ENCODE measurements at places on chromosomes 1 and 21.

- DNase-seq: no peak
Measured at GRCh38 chr1:207283421-207283820, 38.1 kb upstream of the CD55 start.

GRCh38 chr1:87950369-87950768 lies 621.7 kb downstream of the LMO4 start:
- DNase-seq: no peak

DNA sequence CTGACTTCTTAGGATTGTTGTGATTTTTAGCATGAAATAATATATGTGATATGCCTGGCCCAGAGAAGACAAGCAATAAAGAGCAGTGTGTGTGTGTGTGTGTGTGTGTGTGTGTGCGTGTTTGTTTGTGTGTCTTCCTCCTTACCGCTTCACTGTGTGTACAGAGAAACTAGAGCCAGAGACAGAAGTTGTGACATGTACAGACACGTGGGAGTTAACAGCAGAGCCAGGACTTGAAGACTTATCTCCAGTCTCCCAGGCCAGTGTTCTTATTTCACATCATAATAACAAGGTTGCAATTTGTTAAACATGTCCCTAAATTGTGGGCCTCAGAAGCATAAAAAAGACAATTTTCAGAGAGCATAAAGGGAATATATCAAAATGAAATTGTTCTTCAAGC lies 192.0 kb upstream of the JUN start:
- DNase-seq: no peak

DNA sequence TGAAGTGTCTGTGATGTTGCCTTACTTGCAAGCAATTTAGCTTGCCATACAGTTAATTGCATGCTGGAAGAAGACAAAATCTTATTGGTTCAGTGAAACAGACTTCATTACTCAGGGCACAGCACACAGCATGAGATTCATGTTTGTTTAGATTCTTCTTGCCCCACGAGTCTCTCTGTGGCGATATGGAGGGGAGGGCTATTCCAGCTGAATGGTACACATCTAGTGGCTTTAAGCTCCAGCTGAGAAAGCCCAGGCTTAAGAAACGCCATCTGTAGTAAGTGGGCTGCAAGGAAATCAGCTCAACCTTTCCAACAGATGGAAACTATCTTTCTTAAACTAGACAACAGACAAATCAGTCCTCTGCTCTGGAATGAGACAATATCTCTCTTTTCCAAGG lies 1022.0 kb downstream of the NCAM2 start:
- DNase-seq: no peak

- DNase-seq: no peak
Measured at GRCh38 chr1:214935258-214935657, 147.3 kb upstream of the KCNK2 start.

- no peak for DNase-seq
Measured at GRCh38 chr1:204653590-204654340, 31.8 kb downstream of the LRRN2 start.

- DNase-seq: peak; percentile 63
Measured at GRCh38 chr1:204465546-204466415, 28.8 kb downstream of the PIK3C2B start.

GRCh38 chr1:219659684-219660083 lies 46.8 kb upstream of the ZC3H11B start:
- no peak for DNase-seq

- DNase-seq: no peak
Measured at GRCh38 chr1:206784471-206784903, 12.2 kb upstream of the IL10 start.

DNA sequence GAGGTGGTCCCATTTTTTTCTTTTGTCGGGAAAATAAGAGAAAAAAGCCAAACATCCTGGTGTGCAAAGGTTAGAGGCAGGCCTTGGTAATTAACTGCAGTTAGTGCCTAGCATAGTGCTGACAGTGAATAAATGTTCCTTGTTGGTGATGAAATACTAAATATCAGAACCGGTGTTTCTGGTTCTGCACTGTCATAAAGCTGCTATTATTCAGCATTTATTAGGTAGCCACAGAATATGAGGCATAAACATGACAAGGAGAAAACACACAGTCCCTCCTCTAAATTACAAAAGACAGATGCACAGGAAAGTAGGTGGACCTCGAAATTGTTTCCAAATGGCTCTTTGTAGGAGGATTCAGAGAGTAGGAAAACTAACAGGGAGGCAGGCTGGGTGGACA lies 122.0 kb upstream of the ADGRL2 start:
- DNase-seq: no peak

- DNase-seq: no peak
Measured at GRCh38 chr1:230307213-230307612, 118.9 kb downstream of the PGBD5 start.

DNA sequence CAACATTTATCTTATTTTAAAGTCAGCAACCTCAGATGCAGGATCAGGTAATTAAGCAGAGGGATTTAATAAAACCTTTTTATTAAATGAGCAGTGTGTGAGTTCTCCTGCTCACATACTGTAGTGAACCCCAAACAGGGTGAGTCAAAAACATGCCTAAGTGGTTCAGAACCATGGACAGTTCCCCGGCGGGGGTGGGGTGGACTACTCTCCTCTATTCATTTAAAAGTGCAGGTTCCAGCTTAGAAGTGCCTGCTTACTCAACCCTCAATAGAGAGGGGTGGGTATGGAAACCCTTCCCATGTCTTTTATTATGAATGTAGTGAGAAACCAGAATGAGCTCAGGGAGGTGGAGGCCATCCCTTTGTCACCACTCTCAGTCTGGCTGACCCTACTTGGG lies 397.9 kb downstream of the HHAT start:
- DNase-seq: peak; percentile 17

GRCh38 chr1:15727866-15728534 lies 8.1 kb upstream of the SLC25A34 start:
- DNase-seq: no peak

DNA sequence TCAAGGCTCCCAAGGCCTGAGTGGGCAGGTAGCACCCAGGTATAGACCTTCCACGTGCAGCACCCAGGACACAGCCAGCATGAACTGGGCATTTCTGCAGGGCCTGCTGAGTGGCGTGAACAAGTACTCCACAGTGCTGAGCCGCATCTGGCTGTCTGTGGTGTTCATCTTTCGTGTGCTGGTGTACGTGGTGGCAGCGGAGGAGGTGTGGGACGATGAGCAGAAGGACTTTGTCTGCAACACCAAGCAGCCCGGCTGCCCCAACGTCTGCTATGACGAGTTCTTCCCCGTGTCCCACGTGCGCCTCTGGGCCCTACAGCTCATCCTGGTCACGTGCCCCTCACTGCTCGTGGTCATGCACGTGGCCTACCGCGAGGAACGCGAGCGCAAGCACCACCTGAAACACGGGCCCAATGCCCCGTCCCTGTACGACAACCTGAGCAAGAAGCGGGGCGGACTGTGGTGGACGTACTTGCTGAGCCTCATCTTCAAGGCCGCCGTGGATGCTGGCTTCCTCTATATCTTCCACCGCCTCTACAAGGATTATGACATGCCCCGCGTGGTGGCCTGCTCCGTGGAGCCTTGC lies 1.7 kb downstream of the GJB4 start:
- DNase-seq: no peak

GRCh38 chr1:209703834-209704504 lies 677 bp upstream of the HSD11B1 start:
- no peak for DNase-seq

GRCh38 chr1:197606168-197606845 lies 169.0 kb downstream of the DENND1B start:
- no peak for DNase-seq

DNA sequence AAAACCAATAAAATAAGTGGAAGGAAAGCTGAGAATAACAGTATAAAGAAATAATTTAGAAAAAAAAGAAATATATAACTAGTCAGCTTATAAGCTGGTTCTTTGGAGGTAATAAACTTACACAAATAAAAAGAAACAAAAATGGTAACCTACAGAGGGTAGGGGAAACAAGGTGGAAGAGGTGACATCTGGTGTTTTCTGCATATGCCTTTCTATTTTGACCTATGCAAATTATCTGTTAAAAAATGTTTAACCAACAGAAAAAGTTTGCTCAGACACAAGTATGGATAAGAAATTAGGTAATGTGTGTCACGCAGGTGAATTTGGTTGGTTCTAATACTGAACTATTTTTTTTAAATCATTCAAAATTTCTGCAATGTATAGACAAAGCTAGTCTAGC lies 53.6 kb upstream of the DMRTA2 start:
- DNase-seq: no peak

- DNase-seq: no peak
Measured at GRCh38 chr1:186575348-186575747, 104.9 kb downstream of the PTGS2 start.

- no peak for DNase-seq
Measured at GRCh38 chr1:105934806-105935205, 1121.7 kb upstream of the PRMT6 start.

GRCh38 chr1:23751050-23751814 lies 8.0 kb downstream of the ELOA start:
- no peak for DNase-seq

GRCh38 chr1:226470921-226471866 lies 63.3 kb upstream of the PARP1 start:
- no peak for DNase-seq

DNA sequence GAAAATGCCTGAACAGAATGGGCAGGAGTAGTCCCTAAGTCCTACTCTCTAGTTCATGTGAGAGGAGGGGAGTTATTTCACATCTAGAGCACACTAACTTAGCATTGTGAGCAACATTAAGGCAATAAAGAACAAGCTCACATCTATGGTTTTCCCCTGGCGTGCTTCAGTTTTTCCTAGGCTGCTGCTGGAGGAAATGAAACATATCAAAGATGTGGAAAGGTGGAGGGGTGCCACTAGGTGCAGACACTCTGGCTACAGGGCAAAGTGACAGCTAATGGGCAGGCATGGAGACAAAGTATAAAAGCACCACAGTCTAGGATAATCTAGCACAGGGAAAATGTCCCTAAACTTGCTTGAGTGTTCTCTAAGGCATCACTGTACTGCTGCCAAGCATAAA lies 82.2 kb downstream of the TPR start:
- no peak for DNase-seq

- peak; percentile 98 for DNase-seq
Measured at GRCh38 chr21:44873356-44874239, at the start of gene PTTG1IP. Gene PTTG1IP, minus strand, starts transcription at chr21:44873690. Its CDS starts 74 bp downstream, at chr21:44873616.

- DNase-seq: no peak
Measured at GRCh38 chr1:242456726-242457269, 67.7 kb downstream of the PLD5 start.

DNA sequence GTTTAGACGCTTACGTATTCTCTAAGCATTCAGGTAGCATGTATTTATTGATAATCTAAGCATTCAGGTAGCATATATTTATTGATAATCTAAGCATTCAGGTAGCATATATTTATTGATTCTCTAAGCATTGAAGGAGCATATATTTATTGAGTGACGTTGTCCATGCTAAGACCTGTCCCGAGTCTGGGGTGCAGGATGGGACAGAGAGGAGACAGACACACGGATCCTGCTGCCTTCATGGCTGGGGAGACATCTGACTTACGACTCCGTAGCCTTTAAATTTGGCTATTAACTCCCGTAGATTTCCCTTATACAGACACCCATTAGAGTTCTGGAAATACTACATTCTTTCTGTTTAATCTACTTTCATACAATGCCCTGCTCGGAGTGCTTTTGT lies 982 bp downstream of the SCCPDH start:
- DNase-seq: no peak

DNA sequence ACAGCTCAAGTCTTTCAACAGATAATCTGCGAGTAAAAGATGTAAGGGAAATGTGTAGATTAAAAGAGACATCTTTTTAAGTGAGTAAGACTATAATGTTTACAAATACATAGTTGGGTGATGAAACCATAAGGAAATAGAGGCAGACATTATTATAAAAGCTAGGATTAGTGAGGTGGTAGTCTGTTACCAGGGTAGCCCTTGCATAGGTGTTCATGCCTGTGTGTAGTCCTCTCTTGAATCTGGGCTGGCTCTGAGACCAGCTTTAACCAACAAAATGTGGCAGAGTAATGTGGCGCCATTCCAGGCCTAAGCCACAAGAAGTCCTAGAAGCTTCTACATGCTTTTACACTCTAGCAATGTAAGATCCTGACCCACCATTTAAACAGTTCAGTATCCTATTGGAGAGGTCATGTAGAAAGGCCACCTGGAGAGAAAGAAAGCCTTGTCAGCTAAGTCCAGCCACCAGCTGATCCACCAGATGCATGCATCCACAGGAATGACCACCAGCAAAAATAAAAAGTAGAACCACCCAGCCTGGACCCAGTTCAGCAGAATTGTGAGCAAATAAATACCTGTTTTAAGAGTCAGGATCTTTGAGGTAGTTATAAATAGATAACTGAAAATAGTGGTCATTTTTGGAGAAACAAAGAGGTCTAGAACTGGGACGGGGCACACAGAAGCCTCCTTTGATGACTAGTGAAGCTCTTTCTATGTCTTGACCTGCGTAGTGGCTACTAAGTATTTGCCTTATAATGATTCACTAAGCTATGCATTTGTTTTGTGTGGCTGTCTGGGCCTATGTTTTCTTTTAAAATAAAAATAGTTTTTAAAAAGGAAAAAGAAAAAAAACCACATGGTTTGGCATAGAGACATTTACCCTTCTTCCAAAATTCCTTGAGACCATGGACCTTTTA lies 8.1 kb downstream of the NIBAN1 start:
- no peak for DNase-seq

DNA sequence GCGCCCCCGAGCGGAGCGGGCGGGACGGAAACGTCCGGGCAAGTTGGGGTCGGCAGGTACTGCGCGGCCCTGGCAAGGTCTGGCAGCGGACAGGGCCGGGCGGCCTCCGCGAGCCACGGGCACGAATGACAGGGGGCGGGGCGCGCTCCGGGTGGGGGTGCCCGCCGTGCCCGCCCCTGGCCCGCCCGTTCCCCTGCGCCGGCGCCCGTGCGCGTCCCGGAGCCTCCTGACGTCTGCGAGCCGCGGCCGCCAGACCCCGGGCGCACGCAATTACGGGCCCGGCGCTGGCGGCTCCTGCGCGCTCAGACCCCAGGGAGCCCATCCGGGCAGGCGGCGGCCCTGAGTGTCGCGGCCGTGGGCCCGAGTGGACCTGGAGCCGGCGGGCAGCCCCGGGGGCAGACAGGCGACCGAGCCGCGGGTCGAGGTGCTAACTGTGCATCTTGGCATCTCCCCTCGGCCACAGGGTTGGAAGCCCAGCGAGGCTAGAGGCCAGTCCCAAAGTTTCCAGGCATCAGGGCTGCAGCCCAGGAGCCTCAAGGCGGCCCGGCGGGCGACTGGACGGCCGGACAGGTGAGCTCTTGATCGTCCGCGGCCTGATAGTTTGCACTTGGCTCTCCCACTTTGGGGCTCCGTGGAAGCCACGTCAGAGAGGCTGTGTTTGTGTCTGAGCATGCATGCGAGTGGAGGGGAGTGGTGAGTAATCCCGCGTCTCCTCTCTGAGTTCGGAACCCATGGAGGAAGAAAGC lies 918 bp downstream of the MIB2 start:
- peak; percentile 77 for DNase-seq

- DNase-seq: no peak
Measured at GRCh38 chr1:222995620-222996309, 147.3 kb downstream of the TLR5 start.

All from erythroblast (primary cell).